Activated CD4-positive, alpha-beta T cell treated with anti-CD3 and anti-CD28 coated beads for 4 hours (primary cell): ENCODE measurements at places on chromosomes 5 and 9.

- DNase-seq = no peak
Measured at GRCh38 chr5:137037848-137038247, 461.3 kb downstream of the SPOCK1 start.

- DNase-seq = no peak
Measured at GRCh38 chr5:165775111-165775510, 2269.7 kb downstream of the MAT2B start.

DNA sequence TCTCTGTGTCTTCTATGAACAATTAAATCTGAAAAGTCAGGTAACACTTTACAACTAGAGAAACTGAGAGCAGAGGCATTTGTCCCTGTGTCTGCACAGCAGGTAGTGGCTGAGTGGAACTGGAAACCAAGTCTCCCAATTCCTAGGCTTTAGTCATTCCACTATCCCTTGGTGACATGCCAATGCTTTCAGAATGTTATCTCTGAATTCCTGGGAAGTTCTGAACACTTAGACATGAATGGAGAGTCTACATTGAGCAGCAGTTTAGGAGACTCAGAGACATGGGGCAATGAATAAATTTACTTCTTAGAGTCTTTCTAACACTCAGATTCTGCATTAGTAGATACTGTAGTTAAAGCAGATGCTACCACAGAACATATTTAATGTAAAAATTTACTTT is 94.8 kb upstream of the APC start:
- DNase-seq = no peak

- no peak for DNase-seq
Measured at GRCh38 chr9:69532396-69532795, 139.8 kb downstream of the APBA1 start.

DNA sequence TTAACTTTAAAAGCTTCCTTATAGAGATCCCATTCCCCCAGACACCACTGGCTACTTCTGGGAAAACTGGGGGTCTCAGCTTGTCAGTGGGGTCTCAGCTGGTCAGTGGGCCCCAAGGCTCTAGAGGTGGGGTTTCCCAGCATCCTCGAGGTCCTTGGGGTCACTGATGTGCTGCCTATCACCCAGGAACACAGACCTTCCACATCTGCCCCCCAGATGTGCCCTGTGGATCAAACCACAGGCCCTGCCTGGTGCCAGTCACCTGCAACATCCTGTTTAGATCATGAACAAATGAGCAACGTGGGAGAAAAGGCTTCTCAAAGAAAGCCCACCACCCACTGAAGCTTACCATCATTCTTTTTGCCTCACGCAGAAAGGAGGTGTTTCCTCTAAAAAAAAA is 165.6 kb upstream of the FSTL4 start:
- DNase-seq = no peak

DNA sequence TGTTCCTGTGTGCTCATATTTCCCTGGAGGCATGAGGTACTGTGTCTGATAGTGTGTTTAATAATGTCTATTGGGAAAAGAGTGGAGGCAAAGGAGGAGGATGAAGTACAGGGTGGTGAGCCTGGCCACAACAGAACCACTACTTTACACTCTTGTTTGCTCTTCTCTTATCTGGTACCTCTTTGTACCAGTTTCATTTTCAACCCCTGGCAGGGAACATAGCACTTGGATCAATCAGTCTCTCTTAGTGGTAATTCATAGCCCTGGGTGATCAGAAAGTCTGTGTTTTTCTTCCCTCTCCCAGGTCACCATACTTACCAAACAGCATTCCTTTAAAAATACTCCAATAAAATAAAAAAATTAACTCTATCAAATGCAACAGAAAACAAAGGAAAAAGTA is 105.4 kb downstream of the DMRT2 start:
- DNase-seq = no peak

GRCh38 chr5:171342362-171343111 is 33.5 kb downstream of the TLX3 start:
- peak; percentile 10 for DNase-seq

DNA sequence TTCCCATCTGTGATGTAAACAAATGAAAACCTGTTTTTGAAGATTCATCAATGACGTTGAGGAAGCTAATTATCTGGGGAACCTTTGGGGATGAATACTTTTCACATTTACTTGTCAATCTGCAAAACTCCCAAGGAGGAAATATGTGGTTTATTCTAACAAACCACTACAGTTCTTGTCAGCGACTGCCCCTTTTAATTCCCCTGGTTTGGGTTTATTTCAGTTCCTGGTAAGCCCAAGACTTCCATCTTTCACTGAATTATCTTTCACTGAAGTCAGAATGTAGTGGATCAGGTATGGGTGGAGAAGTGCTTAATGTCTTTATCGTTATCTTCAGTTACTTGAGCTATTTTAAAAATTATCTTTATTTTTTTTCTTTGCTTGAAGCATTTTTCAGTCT is 40.2 kb downstream of the TLR4 start:
- no peak for DNase-seq

GRCh38 chr5:55136521-55136920 is 23.4 kb upstream of the GPX8 start:
- DNase-seq = no peak

DNA sequence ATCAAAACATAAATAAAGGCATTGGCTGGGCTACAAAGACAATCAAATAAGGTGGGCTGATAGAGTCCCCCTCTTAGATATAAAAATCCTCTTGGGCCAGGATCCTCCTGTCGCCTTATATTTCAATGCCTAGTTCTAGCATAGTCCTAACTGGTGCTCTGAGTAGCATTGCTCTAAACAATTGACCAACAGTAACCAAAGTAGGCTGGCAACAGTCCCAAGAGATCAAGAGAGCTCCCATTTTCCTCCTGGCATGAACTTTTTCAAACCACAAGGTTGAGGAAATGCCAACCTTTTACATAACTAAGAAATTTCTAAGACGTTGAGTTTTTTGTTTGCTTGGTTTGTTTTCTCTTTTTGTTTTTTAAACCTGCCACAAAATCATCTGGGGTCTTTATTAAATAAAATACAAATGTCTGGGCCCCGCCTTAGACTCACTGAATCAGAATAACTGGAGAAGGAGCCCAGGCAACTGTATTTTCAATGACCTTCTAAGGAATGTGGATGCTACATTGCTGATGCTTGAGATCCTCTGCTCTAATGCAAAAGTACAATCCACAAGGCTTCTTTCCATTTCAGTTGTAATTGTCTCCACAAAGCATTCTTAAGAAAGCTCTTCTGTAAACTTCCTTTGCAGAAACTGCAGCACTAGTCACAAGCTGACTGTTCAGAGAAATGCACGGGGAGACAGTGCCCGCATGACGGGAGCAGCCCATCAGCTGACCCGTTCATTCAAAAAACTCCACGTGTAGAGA is 2.9 kb downstream of the SLC45A2 start:
- no peak for DNase-seq

GRCh38 chr5:56147106-56147505 is 86.0 kb downstream of the ANKRD55 start:
- no peak for DNase-seq

DNA sequence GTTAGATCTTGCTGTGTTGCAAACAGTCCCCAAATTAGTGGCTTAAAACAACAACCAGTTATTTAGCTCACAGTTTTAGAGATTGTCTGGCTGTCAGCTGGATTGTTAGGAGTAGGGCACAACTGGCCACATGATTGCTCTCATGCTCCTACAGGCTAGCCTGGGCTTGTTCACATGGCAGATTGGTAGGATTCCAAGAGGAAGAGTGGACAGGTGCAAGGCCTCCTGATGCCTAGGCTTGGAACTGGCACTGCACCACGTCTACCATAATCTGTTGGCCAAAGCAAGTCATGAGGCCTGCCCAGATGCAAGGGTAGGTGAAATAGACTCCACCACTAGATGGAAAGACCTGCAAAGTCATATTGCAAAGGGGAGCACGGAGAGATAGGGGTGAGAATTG is 76.4 kb downstream of the ACER2 start:
- no peak for DNase-seq

- DNase-seq = no peak
Measured at GRCh38 chr9:79447762-79448161, 124.0 kb upstream of the TLE4 start.

- DNase-seq = no peak
Measured at GRCh38 chr9:119834064-119834620, 464.9 kb upstream of the BRINP1 start.
